ENCODE measurements at places on chromosomes 7 and 10. TPM values are rescaled to one million over a fixed set of nuclear protein-coding genes. Genes with fewer than 3 reads are reported as not detected.

- no peak overlapping the region for H3K4me3 ChIP-seq
- H3K36me3 ChIP-seq, result no peaks in the 10 kb centered on the region
- peaks cover 4% of the 10 kb centered on the region for H3K4me1 ChIP-seq
- H3K27me3 ChIP-seq, result no peaks in the 10 kb centered on the region
- H3K27ac ChIP-seq, result no peak overlapping the region
- DNase-seq, result no peak
These were observed 88.1 kb upstream of the RSU1 start for GRCh38 chr10:16905320-16905719.

DNA sequence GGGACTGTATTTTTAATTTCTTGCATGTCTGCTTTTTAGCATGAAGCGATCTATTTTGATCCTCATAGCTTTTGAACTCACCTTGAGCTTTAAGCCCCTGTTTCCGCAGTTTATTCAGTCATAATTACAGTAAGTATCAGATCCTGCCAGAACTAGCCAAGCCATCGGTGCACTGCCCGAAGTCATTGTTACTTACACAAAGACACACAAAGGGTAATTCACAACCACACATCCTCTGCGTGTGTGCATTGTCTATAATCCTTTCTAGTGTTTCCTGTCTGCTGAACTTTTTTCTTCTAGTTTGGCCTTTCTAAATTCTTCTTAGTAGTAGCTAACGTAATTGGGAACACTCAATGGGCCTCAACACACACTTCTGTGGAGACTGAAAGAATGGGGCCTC is 133.0 kb downstream of the SFMBT2 start:
- no peak overlapping the region for H3K4me3 ChIP-seq
- H3K4me1 ChIP-seq, result peaks cover 4% of the 10 kb centered on the region
- H3K27ac ChIP-seq, result no peak overlapping the region
- no peak for DNase-seq
- H3K36me3 ChIP-seq, result no peaks in the 10 kb centered on the region
- no peaks in the 10 kb centered on the region for H3K27me3 ChIP-seq

- no peak for DNase-seq
- no peaks in the 10 kb centered on the region for H3K27me3 ChIP-seq
- no peaks in the 10 kb centered on the region for H3K4me1 ChIP-seq
- no peak overlapping the region for H3K27ac ChIP-seq
- no peaks in the 10 kb centered on the region for H3K36me3 ChIP-seq
- H3K4me3 ChIP-seq, result no peak overlapping the region
These were observed 146.9 kb upstream of the ZMIZ1 start for GRCh38 chr10:78921895-78922294.

DNA sequence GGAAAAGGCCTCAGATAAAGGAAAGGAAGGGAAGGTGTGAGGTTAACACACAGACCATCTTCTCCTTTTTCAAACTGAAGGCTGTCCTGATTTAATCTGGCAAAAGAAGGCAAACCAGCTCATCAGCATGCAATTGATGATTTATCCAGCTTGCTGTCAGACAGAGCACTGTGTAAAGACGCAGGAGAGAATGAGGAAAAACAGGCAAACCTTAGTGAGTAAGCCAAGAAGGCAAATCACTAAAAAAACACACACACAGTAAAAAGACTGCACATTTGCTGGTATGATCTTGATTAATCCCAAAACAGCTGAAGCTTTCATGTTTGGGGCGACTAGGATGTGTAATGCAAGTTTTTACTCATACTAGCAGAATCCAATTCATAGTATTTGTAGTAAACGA is 65.8 kb upstream of the SKAP2 start:
- no peaks in the 10 kb centered on the region for H3K27me3 ChIP-seq
- H3K36me3 ChIP-seq, result no peaks in the 10 kb centered on the region
- H3K4me3 ChIP-seq, result no peak overlapping the region
- no peak overlapping the region for H3K27ac ChIP-seq

- H3K36me3 ChIP-seq, result no peaks in the 10 kb centered on the region
- no peaks in the 10 kb centered on the region for H3K27me3 ChIP-seq
- peak; percentile 8 for DNase-seq
- H3K4me1 ChIP-seq, result peaks cover 11% of the 10 kb centered on the region
These were observed 748.7 kb downstream of the AUTS2 start for GRCh38 chr7:70346844-70347462.

DNA sequence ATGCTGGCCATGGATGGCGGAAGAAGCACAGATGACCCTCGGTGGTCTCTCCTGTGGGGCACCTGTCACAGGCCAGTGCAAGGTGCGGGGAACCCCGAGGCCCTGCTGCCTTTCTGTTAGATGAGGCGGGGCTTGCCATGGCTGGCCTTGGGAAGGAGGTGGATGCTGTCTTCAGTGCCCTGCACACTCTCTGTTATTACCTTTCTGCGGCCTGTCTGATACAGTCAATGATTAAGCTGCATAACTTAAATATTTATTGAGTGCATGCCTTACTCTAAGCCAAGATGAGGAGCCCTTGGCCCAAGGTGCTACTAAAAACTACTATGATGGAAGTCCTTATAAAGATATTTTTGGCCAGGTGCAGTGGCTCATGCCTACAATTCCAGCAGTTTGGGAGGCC is 36.7 kb upstream of the MNX1 start:
- H3K4me1 ChIP-seq, result no peaks in the 10 kb centered on the region
- DNase-seq, result no peak
- no peaks in the 10 kb centered on the region for H3K27me3 ChIP-seq
- H3K27ac ChIP-seq, result no peak overlapping the region

DNA sequence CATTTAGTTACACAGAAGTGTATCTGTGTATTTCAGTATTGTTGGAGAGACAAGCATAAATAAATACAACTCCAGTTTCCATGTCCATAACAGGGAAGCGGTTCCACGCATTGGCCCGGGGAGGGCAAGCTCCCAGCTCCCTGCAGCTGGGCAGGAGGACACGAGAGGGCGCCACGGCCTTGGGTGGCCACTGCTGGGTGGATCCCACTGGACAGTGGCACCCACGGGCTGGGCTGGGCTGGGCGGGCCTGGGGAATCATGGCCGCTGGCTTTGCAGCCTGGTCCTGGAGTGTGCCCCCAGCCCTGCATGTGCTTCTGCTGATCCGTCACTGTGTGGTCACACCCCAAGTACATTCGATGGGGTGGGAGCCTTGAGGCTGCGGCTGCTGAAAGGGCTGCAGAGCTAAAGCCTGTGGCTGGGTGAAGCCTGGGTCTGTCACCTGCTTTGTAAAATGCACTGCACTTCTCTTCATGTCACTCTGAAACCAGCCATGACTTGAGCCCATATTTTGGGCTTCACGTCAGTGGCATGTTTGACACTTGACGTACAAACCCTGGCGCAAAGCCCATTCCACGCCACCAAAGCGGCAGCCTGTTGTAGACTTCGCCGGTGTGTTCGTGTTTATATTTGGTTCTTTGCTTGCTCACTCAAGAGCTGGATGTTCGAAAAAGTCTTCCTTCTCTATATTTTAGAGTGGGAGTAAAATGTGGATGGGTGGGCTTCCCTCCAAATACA is 27.5 kb downstream of the LRRC27 start:
- no peaks in the 10 kb centered on the region for H3K36me3 ChIP-seq
- H3K4me1 ChIP-seq, result no peaks in the 10 kb centered on the region
- H3K27ac ChIP-seq, result no peak overlapping the region

DNA sequence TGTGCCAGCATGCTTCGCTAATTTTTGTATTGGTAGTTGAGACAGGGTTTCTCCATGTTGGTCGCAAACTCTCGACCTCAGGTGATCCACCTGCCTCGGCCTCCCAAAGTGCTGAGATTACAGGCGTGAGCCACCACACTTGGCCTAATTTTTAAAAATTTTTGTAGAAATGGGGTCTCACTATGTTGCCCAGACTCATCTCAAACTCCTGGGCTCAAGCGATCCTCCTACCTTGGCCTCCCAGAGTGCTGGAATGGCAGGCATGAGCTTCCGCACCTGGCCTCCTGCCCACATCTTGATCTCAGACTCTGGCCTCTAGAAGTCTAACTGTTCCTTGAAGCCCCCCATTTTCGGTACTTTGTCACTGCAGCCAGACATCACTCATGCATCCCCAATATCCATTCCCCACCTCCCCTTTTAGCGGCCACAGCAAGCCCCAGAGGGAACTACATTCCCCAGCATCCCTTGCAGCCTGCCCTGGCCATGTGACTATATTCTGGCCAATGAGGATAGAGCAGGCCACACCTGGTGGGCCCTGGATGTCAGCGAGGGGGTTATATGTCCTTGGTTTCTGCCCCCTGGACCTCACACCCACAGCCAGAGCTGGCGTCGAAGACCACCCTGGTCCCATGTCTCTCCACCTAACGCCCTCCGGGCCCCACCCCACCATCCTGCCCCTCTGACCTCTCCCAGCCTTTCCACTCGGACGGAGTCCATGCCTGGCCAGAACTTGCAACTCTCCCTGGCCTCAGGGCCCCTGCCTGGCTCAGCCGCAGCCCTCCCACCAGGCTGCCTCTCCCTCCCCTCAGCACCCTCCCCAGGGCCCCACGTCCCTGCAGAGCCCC is 33.8 kb downstream of the MICALL2 start:
- H3K36me3 ChIP-seq, result no peaks in the 10 kb centered on the region
- no peak overlapping the region for H3K27ac ChIP-seq
- no peak overlapping the region for H3K4me3 ChIP-seq

INMT gene
- total RNA-seq, result 1.2 TPM

DNA sequence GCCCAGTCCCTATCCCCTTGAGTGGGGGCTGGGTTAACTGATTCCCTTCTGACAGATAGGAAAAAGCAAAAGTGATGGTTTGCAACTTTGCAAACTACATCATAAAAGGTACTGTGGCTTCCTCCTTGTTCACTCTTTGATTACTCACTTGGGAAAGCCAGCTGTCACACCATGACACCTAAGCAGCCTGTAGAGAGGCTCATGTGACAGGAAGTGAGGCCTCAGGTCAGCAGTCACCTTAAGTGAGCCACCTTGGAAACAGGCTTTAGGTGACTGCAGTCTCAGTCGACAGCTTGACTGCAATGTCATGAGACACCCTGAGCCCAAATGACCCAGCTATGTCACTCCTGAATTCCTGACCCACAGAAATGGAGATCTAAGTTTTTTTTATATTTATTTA is 4.3 kb upstream of the CHCHD2 start:
- no peaks in the 10 kb centered on the region for H3K27me3 ChIP-seq
- DNase-seq, result no peak
- no peak overlapping the region for H3K27ac ChIP-seq
- peaks cover 10% of the 10 kb centered on the region for H3K4me1 ChIP-seq

CALY gene
- 6.4 TPM for total RNA-seq

- H3K36me3 ChIP-seq, result no peaks in the 10 kb centered on the region
- H3K27ac ChIP-seq, result peak overlapping the region; percentile 80
- no peak for DNase-seq
- H3K4me1 ChIP-seq, result peaks cover 14% of the 10 kb centered on the region
- peak overlapping the region; percentile 44 for H3K4me3 ChIP-seq
These were observed 443 bp downstream of the RNF32 start for GRCh38 chr7:156640949-156641485.

KMT2E gene
- total RNA-seq, result 224 TPM

DNA sequence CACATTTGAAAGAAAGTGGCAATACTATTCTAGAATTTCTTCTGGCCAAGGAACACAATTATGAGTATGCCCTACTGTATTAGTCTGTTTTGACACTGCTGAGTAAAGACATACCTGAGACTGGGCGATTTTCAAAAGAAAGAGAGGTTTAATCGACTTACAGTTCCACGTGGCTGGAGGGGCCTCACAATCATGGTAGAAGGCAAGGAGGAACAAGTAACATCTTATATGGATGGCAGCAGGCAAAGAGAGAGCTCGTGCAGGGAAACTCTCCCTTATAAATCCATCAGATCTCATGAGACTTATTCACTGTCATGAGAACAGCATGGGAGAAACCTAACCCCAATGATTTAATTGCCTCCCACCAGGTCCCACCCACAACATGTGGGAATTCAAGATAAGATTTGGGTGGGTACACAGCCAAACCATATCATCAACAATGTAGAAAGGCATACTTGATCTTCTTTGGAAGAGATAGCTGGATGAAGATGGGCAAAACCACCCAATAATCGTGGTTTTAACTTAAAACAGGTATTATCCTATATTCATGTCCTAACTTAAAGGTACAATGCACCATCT is 113.9 kb downstream of the ETV1 start:
- peaks cover 13% of the 10 kb centered on the region for H3K4me1 ChIP-seq
- no peaks in the 10 kb centered on the region for H3K27me3 ChIP-seq
- H3K27ac ChIP-seq, result no peak overlapping the region
- no peaks in the 10 kb centered on the region for H3K36me3 ChIP-seq

Measured in CD4-positive, alpha-beta memory T cell (primary cell).